NCI-H2107 (cell line): ENCODE measurements at places on chromosomes 1 and 21.

DNA sequence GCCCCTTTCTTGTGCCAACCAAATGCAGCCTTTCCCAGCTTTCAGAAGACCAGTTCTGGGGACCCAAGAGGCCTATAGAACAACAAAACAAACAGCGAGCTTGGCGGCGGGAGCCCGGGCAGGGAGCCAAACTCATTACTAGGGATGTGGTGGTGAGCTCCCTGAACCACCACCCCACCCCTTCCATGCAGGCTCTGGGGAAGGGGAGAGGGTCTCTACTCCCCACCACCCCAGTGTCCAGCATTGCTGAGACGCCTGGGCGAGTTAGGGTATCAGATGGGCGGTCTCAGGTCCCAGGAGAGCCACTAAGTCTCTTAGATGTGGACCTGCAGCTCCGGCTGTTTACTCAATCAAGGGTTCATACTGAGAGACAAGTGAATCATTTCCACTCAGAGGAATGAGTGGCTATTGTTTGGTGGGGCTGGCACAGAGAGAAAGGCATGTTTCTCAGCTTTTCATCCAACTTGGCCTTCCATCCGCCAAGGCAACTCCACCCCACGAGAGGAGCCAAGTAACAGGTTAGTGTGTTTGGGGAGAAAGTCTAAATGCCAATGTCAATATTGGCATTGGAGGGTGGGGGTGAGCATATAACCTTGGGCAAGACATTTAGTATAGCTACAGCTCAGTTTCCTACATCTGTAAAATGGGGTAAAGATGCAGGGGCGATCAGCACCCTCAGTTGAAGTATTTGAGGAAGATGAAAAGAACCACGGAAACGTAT lies 40.9 kb downstream of the PLXNA2 start:
- peak; percentile 83 for DNase-seq

GRCh38 chr1:25799935-25800702 lies at the start of gene SELENON:
Gene SELENON (plus strand): TSS chr1:25800193. CDS start chr1:25800231, 38 bp downstream.
- no peak for DNase-seq

DNA sequence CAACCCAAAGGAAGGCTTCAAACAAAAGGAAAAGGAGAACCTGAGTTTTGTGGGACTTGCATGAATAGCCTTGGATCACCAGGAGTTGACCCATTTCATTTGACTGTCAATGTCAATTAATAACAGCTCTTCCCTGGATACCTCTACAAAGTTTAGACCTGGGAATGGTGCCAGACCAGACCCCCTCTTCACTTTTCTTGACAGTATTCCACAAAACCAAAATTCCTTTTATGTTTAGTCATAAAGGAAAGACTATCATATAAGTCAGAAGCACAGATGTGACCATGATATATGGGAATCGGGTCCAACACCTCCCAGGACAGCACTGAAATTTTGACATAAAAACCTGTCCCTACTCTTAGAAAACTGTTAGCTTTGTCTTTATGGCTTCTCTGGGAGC lies 191.8 kb downstream of the LYPLAL1 start:
- no peak for DNase-seq

DNA sequence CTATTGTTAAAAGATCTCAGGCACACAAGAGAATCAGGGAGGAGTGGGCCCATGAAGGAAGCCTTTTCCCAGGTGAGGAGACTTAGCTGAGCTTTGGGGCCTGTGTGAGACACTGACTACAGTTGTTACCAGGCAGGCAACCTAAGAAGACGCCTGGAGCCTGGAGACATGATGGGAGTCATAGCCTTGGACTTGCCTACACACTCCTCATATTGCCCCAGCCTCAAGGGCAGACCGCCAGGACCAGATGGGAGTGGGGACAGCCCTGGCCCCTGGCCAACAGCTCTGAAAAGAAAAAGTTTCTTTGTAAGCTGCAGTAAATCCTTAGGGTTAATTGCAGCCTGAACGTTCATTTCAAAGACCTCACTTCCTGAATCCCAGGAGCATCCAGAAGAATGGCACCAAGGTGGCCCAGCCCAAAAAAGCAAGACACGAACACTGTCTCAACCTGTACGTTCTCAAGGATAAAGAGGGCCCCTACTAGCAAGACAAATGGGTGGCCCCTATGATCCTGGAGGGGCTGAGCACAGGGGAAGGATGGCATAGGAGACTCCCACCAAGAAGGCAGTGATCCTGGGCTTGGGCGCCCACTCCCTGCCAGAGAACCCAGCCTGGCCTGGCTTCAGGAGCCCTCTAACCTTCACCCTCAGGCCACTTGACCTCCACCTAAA lies 33.2 kb upstream of the BTG2 start:
- no peak for DNase-seq

DNA sequence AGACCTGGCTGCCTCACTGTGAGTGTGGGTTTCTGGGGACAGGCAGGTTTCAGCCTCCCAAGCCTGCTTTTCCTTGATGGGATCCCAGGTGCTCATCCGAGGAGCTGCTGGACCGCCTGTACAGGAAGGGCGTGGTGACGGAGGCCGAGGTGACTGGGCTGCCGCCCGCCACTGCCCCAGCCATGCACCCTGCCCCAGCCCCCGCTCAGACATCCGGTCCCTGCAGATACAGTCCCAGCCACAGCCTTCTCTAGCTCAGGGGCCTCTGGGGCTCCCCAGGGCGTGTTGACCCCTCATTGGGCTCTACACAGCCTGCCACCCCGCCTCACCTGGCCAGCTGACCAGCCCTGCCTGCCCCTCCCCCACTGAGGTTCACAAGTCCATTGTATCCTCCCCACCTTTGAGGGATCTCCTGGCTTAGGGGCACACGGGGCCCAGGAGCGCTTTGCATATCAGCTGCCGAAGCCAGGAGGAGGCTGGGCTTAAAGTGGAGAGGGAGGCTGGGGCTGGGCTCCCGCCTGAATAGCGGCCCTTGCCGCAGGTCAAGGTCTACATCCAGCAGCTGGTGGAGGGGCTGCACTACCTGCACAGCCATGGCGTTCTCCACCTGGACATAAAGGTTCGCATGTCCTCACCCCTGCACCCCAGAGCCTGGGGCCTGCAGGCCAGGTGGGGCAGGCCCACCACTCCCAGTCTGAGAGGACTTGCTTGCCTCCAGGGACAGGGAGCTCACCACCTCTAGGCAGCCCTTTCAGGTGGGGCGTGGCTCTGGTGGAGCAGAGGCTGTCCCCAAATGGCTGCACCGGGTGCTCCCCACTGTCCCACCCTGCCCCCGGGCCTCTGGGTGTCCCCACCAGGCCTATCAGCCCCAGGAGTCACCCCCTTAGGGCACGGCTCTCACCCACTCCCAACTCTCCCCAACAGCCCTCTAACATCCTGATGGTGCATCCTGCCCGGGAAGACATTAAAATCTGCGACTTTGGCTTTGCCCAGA lies 38.5 kb downstream of the TRIM11 start:
- DNase-seq = no peak

GRCh38 chr1:179142889-179143299 lies 61.0 kb downstream of the TOR3A start:
- no peak for DNase-seq

- no peak for DNase-seq
Observed at GRCh38 chr1:91501523-91501851, 836 bp downstream of the CDC7 start.

GRCh38 chr1:210250998-210251679 lies 18.5 kb downstream of the SERTAD4 start:
- DNase-seq = peak; percentile 96

DNA sequence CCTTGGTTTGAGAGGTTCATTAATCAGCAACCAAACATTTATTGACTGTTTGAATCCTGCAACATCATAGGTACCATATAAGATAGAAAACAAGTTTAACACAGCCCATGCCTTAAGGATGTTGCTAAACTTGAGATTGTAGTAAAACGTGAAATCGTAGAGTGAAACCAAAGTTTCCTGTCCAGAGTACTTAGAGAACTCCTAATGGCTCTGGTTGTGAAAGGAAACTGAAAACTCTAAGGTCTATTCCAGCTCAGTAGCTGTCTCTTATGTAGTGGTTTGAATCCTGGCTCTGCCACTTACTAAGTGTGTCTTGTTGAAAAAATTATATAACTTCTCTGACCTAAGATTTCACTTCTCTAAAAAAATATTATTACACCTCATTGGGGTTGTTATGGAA lies 310.9 kb downstream of the NTNG1 start:
- DNase-seq = no peak

DNA sequence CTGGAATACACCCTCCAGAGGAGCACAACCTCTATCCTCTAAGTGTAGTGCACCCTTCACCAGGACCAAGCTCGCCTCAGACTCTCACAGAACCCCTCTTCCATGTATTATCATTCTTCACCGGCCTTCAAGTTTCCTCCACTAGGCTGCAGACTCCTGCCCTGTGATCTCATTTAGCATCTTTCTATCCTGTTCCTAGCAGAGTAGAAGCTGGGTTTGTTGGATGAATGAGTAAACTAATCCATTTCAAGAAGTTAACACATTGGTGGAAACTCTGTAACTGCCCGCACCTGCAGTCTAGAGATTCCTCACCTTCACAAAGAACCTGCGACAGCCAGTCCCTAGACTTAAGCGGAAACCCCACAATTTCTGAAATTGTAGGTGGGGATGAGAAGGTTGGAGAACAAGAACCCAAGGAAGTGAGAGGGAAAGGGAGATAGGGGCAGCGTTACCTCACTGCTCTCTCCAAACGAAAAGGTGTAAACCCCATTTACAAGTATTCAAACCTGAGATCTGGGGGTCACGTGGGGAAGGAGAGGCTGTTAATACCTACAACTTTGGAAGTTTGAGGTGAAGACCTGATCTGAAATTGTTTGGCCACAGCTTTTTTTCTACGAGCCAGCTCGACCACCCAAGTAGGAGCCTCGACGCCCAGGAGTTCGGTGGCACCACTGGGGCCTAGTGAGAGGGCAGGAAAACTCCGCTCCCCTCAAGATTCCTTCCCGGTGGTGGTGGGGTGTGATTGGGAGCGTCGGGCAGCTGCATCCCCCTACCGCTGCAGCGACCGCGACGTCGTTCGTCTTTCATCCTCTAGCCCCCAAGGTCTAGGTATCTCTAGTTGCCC lies 1.2 kb downstream of the PTPN14 start:
- DNase-seq = no peak

GRCh38 chr1:72023063-72023930 lies 259.0 kb downstream of the NEGR1 start:
- no peak for DNase-seq

- no peak for DNase-seq
Observed at GRCh38 chr1:43545695-43546387, 15.2 kb downstream of the PTPRF start.

- DNase-seq = no peak
Observed at GRCh38 chr1:214067853-214068703, 80.3 kb downstream of the PROX1 start.

DNA sequence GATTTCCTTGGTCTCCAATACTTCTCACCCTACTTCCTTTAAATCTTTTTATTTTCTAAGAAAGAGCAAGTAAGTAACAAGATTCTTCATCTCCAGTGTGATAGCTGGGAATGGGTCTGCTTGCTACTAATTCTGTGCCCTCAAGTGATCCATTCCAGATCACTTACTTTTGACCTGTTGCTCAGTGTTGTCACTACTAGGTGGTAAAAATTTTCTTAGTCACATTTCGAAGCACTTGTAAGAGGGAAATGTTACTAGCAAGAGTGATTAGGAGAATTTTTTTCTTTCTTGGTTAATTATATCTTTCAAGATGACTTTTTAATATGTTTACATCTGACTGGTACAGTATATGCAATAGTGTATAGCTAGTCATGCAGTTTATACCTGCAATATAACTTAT lies 2.2 kb downstream of the UBAP2L start:
- DNase-seq = no peak

DNA sequence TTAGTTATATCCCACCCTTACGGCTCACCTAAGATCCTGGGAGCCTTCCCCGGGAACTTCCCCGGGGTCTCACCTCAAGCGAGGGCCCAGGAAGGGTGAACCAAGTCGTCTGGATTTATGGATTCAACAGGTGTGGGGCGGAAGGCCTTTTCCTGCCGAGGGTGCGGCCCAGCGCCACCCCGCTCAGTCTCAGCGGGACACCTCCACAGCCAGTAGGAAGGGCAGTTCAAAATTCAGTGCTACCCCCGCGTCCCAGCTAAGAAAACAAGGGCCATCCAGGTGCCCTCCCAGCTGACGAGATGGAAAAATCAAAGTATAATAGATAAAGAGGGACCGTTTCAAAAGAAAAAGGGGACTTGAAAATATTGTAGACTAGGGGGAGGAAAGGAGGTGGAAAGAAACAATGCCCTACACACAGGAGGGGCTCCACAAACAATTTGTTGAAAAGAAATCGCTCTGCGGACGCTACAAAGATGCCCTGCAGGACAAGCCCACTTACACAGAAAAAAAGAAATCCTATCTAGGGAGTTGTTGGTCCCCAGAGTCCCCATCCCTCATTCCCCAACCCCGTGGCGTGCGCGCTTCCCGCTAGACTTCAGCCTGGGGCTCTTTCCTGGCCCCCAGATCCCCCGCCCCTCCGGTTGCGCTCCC lies 1.3 kb downstream of the SLC2A1 start:
- no peak for DNase-seq

GRCh38 chr1:34147301-34147700 lies 17.7 kb downstream of the CSMD2 start:
- DNase-seq = no peak

- DNase-seq = peak; percentile 58
Observed at GRCh38 chr1:202085682-202086373, 36.9 kb upstream of the GPR37L1 start.

DNA sequence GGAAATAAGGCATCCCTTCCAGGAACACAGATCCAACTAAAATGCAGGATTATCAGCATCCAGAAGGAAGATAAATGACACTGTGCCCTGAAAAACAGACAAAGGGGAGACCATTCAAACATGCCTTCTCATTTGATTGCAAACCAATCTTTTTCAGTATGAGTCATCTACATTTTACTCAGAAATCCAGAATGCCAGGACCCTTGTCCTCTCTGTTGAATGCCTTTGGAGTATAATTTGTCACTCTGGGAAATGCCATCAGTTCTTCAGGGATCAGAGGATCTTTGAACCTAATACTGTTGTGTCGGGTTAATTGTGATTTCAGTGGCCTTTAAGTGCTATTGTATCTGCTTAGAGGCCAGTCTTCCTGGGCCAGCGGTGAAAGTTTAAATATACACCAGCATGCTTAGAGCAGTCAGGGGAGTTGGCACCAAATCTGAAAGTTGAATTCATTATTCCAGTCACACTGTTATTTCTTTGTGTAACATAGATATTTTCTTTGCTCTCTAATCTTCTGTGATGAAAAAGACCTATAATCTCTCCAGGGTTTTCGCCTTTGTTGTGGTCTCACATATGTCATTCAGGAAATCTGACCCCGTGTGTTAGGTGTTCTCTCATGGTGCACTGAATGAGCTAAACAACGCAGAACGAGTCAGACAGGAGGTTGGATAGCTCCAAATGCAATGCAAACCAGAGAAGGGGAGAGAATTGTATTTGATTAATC lies 364.8 kb upstream of the SGIP1 start:
- DNase-seq = no peak

DNA sequence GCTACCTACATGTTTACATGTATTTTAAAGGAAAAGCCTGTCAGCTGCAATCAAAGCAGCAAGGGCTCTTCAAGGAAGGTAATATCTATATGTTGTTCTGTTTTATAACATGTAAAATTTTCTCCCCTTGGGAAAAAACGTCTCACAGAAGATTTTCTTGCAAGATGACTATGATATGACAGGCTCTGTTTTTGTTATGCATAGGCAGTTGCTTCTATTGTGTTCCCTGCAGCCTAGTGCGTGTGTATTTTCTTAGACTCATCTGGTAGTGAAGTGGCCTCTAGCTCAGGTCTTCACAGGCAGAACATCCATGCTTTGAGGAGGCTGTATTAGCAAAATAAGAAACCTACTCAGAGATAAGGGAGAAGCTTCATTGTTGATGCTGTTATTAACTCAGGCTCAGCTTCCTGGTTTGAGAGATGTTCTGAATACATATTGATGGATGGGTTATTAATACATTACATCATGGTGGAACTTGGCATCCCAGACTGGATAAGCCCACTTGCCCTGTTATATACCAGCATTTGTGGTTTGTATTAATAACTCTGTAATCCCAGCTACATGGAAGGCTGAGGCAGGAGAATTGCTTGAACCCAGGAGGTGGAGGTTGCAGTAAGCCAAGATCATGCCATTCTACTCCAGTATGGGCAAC lies 35.8 kb downstream of the LAMC1 start:
- no peak for DNase-seq
